ENCODE measurements at places on chromosomes 2 and 18. TPM values are rescaled to one million over a fixed set of nuclear protein-coding genes. Genes with fewer than 3 reads are reported as not detected.

The SETBP1 gene
- total RNA-seq, result 12.6 TPM

DNA sequence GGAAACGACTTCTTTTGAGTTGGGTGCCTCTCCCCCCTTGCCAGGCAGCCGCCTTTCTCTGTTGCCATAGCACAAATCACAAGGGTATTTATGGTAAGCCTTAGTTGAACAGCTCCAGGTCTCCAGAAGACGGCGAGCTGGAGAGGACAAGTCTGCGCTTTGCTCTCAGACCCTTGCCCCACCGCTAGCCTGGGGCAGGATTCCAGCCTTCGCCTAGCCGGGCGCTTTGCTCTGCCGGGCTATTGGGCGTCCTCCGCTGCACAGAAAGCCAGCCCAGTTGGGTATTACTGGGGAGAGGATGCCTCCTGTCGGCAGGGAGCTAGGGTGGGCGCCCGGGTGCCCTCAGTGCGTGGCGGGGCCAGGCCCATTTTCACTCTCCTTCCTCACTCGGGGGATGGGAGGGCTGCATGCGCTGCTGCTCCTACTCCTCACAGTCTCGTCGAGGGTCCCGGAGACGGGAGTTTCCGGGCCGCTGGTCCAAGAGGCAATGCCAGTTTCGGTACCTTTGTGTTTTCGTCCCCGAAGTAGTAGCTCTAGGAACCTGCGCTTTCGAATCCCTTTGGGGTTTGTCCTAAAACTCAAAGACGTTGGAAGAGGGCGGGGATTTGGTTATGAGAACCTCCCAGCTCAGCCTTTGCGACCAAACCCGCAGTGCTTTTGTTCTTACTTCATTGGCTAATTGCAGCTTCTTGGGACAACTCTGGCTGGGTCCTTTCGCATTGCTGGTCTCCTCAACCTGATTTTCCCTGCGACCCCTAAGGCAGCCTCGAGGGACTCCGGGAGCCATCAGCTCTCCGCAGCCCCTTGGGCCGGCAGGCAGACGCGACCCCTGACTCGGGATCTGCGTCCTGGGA is 3.6 kb upstream of the DLX2 start:
- no peaks in the 10 kb centered on the region for H3K36me3 ChIP-seq
- H3K4me3 ChIP-seq, result peak overlapping the region; percentile 12
- DNase-seq, result peak; percentile 32
- peaks cover 29% of the 10 kb centered on the region for H3K4me1 ChIP-seq

DNA sequence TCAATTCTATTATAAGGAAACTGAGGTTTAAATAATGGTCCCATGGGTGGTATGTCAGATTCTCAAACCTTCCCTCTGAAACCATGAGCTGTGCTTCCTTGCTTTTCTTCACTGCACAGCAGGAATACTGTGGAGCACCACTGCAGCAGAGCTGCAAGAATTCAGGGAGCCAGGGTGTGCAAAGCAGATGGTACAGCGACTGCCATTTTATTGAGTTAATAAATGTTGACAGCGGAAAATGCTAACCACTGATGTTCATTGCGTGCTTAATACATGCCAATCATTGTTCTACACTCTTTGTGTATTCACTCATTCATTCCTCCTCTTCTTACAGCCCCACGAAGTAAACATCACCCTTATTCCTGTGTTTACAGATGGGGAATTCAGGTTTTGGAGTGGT is 152.2 kb upstream of the THSD7B start:
- no peaks in the 10 kb centered on the region for H3K4me1 ChIP-seq
- DNase-seq, result no peak
- H3K27me3 ChIP-seq, result 0 out of 2 replicates have a peak, but pooled peaks cover 2% of the 10 kb centered on the region
- no peak overlapping the region for H3K27ac ChIP-seq
- no peak overlapping the region for H3K4me3 ChIP-seq

GRCh38 chr2:235149736-235150135 is 197.9 kb downstream of the SH3BP4 start:
- H3K36me3 ChIP-seq, result no peaks in the 10 kb centered on the region
- H3K4me1 ChIP-seq, result peaks cover 31% of the 10 kb centered on the region
- no peak overlapping the region for H3K4me3 ChIP-seq
- no peaks in the 10 kb centered on the region for H3K27me3 ChIP-seq

- H3K4me3 ChIP-seq, result no peak overlapping the region
- peak overlapping the region; percentile 56 for H3K27ac ChIP-seq
- no peak for DNase-seq
- H3K27me3 ChIP-seq, result no peaks in the 10 kb centered on the region
- H3K4me1 ChIP-seq, result peaks cover 14% of the 10 kb centered on the region
Measured at GRCh38 chr2:191877875-191878274, 31.0 kb upstream of the CAVIN2 start.

All from SJSA1 (cell line).